ENCODE measurements at places on chromosomes 12 and 14. TPM values are rescaled to one million over a fixed set of nuclear protein-coding genes. Genes with fewer than 3 reads are reported as not detected.

PMCH gene
- total RNA-seq = 1.8 TPM

DNA sequence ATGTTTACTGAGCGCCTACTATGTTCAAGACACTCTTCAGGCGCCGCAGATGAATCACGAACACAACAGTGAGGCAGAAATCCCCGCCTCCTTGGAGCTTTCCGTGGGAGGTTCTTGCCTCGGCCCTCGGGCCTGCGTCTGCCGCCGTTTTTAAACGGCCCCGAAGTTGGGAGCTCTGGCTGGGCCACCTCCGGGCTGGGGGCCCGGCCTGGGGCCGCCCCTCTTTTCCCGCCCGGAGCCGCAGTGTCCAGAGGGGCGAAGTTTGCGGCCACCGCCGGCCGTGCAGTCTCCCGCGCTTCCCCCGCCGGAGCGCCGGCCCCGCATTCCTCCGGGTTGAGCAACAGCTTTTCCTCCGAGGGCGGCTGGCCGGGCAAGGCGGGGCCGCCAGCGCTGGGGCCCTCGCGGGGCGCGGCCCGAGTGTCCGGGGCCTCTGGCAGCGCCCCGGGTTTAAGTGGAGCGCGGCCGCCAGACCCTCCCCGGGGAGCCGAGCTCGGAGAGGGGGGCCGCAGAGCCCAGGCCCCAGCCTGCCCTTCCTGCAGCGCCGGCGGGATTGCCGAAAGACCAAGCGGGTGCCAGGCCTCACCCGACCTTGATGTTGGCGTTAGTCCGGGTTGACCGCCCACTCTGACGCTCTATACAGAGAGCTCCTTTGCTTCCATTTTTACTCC, 18.7 kb upstream of the CTDSP2 start:
- peak; percentile 81 for DNase-seq

- DNase-seq = peak; percentile 83
These were observed at the start of gene ATN1 for GRCh38 chr12:6927379-6928021. Gene ATN1, plus strand, starts transcription at chr12:6927959. Its CDS starts 6,043 bp downstream, at chr12:6934002.

GRCh38 chr12:104485651-104486362, 29.1 kb downstream of the CHST11 start:
- DNase-seq = no peak

DNA sequence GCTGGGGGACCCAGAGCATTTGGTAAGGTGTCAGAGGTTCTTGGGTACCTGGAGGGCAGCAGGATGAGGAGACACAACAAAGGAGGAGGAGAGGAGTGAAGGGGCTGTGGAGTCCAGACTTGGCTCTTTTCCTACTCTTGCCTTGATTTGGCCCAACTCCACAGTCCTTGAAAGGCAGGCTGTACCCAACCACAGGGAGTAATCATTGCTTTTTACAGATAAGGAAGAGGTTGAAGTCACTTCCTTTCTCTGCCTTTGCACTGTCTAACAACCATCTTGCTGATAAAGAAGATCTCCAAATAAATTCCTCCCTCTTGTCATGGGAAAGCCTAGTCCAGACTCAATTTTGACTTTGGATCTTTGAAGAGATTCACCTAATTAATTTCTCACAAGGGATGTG, 226.8 kb upstream of the HMGA2 start:
- DNase-seq = no peak

DNA sequence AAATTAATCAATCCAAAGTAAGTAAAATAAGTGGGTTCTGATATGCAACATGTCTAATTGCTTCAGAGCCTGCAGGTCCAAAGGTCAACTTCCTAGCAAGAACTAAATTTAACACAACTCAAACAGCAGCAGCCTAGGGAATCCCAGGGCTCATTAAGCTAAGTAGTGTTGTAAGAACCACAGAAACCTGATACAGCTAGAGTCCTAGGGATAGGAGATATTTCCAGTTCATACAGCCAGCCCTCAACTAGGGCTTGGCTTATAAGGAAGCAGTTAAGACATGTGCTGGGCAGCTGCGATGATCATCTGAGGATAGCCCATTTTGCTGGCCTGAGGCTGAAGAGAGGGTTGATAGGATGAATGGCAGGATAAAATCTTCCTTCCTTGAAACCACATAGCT, at the start of gene OR4Q3:
Gene OR4Q3, plus strand, starts transcription at position 316 of the 400 bp plus-strand sequence.
- no peak for DNase-seq

- DNase-seq = no peak
These were observed 52.3 kb downstream of the KCNC2 start for GRCh38 chr12:75157385-75157784.

DNA sequence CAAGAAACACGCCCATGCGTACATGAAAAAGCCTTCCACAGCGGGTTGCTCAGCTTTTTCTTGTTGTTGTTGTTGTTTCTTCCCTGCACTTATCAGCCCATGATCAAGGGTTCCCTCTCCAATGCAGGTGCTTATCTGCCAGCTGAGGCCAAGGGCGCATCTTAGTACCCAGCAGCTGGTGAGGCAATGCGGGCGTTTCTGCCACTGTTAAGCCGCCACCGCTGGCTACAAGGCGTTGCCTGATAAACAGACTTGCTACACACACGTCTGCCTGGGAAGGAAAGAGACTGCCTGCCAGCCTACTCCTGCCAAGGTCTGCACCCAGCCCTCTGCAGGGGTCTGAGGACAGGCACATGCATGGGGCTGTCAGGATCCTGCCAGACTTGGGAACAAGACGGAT, 345.9 kb downstream of the BCL11B start:
- DNase-seq = no peak

DNA sequence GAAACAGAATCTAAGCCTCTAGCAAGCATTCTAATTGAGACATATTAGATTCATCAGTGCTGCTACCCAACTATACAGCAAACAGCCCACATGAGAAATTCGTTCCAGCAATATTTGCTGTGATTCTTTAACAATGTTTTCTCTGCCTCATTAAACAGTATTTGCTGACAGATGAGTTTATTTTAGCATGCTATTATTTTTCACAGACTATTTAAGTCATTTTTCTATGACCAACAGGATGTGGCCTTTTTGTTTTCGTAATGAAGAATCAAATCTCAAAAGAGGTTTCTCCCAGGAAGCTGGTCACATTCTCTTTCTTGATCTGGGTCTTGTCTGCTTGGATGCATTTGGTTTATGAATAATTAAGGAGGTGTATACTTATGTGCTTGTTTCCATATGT, 23.2 kb upstream of the SERPINA12 start:
- no peak for DNase-seq
